ENCODE measurements at places on chromosomes 1 and 21.

DNA sequence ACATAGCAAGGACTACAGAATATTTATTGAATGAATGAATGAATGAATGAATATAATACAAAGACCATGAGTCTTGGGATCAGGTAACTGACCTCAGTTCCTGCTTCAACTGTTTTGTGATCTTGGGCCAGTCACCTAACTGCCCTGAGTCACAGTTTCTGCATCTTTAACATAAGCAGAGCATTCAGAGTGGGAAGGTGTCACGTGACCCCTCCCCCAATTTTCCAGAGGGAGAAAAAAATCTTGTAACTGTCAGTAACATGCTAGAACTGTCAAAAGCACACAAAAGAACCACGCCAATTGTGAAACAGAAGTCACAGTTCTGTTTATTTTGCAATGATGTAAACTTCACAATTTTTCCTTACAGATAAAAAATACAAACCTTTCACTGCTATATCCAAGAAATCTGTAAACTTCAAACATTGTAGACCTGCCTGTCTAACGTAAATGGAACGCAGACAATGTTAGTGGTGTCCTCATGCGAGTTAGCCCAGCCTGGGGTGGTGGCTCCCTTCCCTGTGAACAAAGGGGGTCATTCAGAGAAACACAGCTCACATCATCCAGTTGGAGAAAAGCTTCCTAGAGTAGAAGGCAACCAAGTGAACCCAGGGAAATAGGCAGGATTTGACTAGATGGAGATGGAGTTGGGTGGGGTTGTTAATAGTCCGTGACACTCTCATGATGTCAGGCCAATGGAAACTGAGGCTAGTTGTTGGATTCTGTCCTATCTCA is 211.8 kb upstream of the ZC3H12A start:
- H3K36me3 ChIP-seq, result no peaks in the 10 kb centered on the region
- H3K27ac ChIP-seq, result no peak overlapping the region
- no peaks in the 10 kb centered on the region for H3K4me1 ChIP-seq
- DNase-seq, result no peak

GRCh38 chr21:25528515-25528914 is 78.8 kb downstream of the MRPL39 start:
- DNase-seq, result no peak
- no peaks in the 10 kb centered on the region for H3K4me1 ChIP-seq
- peaks cover 2% of the 10 kb centered on the region for H3K27me3 ChIP-seq

DNA sequence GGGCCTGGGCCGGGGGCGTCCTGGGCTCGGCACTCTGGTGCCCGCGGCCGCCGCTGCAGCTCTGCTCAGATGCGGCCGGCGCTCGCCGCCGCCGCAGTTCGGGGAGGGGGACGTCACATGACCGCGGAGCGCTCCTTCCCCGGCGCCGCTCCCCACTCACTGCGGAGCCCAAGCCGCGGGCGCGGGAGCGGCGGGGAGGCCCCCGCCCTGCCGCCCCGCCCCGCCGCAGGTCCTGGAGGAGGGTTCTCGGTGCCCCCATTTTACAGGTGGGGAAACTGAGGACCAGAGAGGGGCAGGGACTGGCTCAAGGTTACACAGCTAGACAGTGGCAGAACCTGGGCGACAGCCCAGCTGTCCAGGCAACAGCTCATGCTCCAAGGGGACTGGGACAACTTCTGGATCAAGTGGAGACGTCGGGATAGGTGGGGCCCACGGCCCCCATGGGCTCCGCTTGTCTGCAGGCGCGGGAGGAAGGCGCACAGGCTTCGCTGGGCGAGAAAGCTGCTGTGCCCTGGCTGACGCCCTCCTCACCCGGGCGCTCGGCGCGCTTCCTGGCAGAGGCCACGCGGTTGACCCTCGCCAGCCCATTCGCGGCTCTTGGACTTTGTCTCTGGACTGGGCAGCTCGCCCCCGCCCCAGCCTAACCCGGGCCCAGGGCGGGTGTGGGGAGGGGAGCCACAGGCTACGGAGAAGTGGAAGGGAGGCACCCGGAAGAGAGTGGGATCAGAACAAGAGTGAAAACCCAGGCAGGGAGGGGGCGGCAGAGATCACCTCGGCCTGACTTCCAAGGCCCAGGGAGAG is at the start of gene RAP1GAP:
TSS of gene RAP1GAP (minus strand) at position 100 of the 801 bp plus-strand sequence. CDS start 49,325 bp downstream, outside the sequence.
- H3K27me3 ChIP-seq, result peaks cover 31% of the 10 kb centered on the region
- peak within 1 kb of the TSS; percentile 47 for H3K4me3 ChIP-seq
- peak; percentile 34 for DNase-seq
- no peak within 1 kb of the TSS for H3K27ac ChIP-seq
- peaks cover 4% of the 10 kb centered on the region for H3K4me1 ChIP-seq

GRCh38 chr21:26297851-26298250 is 127.3 kb upstream of the APP start:
- no peak overlapping the region for H3K27ac ChIP-seq
- H3K4me1 ChIP-seq, result no peaks in the 10 kb centered on the region
- H3K4me3 ChIP-seq, result no peak overlapping the region
- no peak for DNase-seq
- H3K27me3 ChIP-seq, result no peaks in the 10 kb centered on the region

- no peak overlapping the region for H3K27ac ChIP-seq
- H3K4me1 ChIP-seq, result no peaks in the 10 kb centered on the region
- H3K36me3 ChIP-seq, result no peaks in the 10 kb centered on the region
Measured at GRCh38 chr1:203565981-203566380, 60.7 kb upstream of the ATP2B4 start.

- no peaks in the 10 kb centered on the region for H3K27me3 ChIP-seq
- no peak overlapping the region for H3K27ac ChIP-seq
- no peaks in the 10 kb centered on the region for H3K36me3 ChIP-seq
- H3K4me3 ChIP-seq, result no peak overlapping the region
Measured at GRCh38 chr21:27423906-27424595, 457.2 kb upstream of the ADAMTS5 start.

DNA sequence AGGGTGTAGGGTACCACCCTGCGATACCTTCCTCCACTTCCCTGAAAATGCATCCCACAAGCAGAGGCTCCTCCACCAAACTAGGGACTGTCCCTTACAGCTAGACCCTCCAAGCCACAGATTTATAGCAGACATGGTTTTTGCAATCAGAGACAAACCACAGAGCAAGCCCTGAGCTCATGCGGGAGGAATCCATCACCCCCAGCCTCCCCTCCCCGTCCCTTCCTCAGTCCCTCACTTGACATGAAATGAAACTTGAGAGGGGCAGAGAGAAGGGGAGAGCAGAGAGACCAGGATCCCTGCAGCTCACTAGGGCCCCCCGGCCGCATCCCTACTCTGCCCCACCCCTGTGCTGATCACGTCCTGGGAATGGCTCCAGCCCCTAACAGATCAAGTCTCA is 94.9 kb downstream of the MRPL37 start:
- DNase-seq, result no peak
- H3K27me3 ChIP-seq, result no peaks in the 10 kb centered on the region
- peaks cover 62% of the 10 kb centered on the region for H3K4me1 ChIP-seq
- no peaks in the 10 kb centered on the region for H3K36me3 ChIP-seq
- H3K27ac ChIP-seq, result peak overlapping the region; percentile 37

DNA sequence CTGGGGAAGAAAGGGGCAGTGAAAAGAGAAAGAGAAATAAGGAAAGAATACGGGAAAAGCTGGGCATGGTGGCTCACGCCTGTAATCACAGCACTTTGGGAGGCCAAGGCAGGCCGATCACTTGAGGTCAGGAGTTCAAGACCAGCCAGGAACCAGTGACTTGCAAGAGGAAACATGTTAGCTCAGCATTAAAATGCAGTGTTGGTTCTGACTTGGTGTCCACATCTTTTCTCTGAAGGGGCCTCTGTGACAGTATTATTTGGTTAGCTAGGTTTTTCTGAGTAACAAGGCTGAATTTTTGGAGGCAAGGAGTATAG is 26.8 kb downstream of the IER5 start:
- H3K27me3 ChIP-seq, result peaks cover 14% of the 10 kb centered on the region
- no peak for DNase-seq
- H3K4me1 ChIP-seq, result peaks cover 4% of the 10 kb centered on the region
- H3K4me3 ChIP-seq, result no peak overlapping the region
- no peak overlapping the region for H3K27ac ChIP-seq

DNA sequence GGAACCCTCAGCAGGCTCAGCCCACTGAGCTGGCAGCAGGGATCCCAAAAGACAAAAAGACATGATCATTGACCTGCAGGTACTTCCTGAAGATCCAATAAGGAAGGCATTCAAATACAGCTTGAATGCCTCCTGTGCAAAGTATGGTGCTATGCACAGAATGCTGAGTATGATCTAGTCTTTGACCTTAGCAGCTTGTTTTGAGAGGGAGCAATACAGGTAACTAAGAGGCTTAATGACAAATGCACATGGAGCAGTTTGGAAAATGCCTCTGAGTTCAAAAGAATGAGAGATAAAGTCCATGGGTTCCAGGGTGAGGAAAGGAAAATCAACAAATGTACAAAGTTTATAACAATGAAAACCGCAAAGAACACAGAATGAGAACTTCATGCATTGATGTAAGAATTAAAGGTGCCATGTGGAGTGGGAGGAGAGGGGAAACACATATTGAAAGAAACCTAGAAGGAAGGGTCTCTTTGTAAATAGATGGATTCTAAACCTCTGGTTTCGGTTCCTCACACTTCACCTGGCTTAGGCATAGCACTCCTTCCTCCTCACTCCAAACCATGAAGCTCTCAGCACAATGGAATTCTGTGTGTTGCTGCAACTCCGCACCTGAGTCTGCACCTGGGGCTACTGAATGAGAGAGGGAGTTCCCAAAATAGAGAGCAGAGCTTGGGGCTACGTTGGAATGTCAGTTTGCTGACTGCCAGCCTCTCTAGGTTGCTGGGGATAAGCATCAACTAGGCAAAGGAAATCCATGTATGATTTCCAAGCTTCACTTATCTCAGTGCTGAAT is 77.6 kb downstream of the PLXNA2 start:
- no peak overlapping the region for H3K4me3 ChIP-seq
- H3K4me1 ChIP-seq, result no peaks in the 10 kb centered on the region
- H3K36me3 ChIP-seq, result no peaks in the 10 kb centered on the region
- H3K27me3 ChIP-seq, result peaks cover 51% of the 10 kb centered on the region

DNA sequence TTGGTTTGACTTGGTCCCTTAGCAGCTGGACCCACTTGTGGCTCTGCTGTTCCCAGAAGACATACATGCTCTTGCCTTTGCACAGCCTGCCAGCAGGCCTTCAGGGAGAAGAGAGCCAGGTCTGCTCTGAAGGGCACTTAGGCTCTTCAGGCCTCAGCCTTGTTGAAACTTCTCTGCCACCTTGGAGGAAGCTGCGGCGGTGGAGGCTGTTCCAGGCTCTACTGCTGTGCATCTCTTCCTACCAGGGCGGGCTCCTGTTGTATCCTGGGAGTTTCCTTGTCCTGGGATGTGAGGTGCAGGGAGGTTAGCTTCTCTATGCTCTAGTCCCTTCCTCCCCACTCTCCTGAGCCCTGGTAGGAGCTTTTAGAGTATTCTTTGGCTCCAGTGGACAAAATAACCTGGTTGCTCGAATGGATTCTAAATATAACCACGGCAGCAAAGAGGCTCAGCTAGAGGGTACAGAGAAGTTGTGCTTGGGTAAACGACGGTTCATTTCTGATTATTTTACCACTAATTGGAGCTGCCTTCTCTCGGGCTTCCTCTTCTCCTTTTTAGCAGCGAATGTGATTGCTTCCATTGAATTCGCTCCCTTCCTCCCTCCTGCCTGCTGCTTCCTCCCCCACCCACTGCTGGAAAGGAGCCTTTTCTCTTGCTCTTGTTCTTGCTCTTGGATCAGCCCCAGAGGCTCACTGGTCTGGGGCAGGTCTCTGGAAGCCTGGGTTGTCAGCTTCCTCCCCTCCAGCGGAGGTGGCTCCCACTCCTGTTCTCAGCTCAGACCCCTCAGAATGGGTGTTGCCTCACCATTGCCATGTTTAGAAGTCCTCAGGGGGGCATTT is 126.6 kb upstream of the CACNA1E start:
- H3K36me3 ChIP-seq, result no peaks in the 10 kb centered on the region
- H3K27me3 ChIP-seq, result no peaks in the 10 kb centered on the region
- no peak overlapping the region for H3K27ac ChIP-seq

GRCh38 chr1:198623752-198624647 is 14.8 kb upstream of the PTPRC start:
- H3K27ac ChIP-seq, result peak overlapping the region; percentile 78
- H3K4me3 ChIP-seq, result peak overlapping the region; percentile 35
- DNase-seq, result peak; percentile 48
- no peaks in the 10 kb centered on the region for H3K27me3 ChIP-seq
- peaks cover 22% of the 10 kb centered on the region for H3K36me3 ChIP-seq
- H3K4me1 ChIP-seq, result peaks cover 93% of the 10 kb centered on the region

- no peak overlapping the region for H3K4me3 ChIP-seq
- H3K27ac ChIP-seq, result no peak overlapping the region
- no peaks in the 10 kb centered on the region for H3K36me3 ChIP-seq
- H3K27me3 ChIP-seq, result no peaks in the 10 kb centered on the region
- DNase-seq, result peak; percentile 21
- H3K4me1 ChIP-seq, result no peaks in the 10 kb centered on the region
Measured at GRCh38 chr1:37410815-37411214, 63.6 kb upstream of the ZC3H12A start.

DNA sequence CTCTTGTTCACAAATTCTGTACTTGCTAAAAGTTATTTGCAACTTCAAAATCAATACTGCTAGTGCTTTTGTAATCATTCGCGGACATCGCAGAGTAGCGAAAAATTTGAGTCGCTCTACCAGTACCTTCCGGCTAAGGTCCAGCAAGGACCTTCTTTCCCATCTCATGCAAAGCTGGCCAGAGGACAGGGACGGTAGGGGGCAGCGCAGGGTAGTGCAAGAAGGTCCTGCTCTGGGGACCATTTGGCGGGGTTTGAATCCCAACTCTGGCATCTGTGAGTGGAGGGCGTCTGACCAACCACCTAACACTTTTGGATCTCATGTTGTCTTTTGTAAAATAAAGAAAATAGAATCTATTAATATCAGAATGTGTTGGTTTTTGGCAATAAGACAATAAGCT is 258.3 kb downstream of the SPATA17 start:
- no peaks in the 10 kb centered on the region for H3K36me3 ChIP-seq
- H3K4me3 ChIP-seq, result no peak overlapping the region
- no peaks in the 10 kb centered on the region for H3K4me1 ChIP-seq
- DNase-seq, result no peak
- no peaks in the 10 kb centered on the region for H3K27me3 ChIP-seq
- no peak overlapping the region for H3K27ac ChIP-seq

DNA sequence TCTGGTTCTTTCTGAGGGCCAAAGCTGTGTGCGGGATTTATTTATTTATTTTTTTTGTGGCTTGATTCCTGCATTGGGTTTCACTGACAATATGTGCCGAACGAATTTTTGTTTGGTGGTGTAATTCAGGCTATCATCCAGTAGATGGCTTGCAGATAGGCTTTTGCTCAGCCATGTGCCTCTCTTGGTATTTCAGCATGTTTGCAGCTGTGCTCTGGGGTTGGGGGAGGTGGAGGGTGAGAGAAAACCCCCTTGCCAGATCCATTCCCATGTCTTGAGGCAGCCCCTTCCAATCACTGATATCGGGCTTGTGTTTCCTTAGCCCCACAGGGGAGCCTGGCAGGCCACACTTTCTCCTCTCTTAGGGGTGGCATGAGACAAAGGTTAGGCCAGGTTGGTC is 302.4 kb downstream of the PTGER3 start:
- DNase-seq, result no peak
- H3K27ac ChIP-seq, result no peak overlapping the region
- H3K27me3 ChIP-seq, result no peaks in the 10 kb centered on the region
- H3K4me1 ChIP-seq, result no peaks in the 10 kb centered on the region

- peaks cover 5% of the 10 kb centered on the region for H3K4me1 ChIP-seq
- H3K4me3 ChIP-seq, result no peak overlapping the region
- H3K36me3 ChIP-seq, result peaks cover 14% of the 10 kb centered on the region
- H3K27me3 ChIP-seq, result no peaks in the 10 kb centered on the region
Measured at GRCh38 chr1:230900984-230901383, 32.7 kb upstream of the C1orf198 start.
